NCI-H2227 treated with DMSO at 0.1 percent for 48 hours (cell line): ENCODE measurements at places on chromosomes 1 and 21.

DNA sequence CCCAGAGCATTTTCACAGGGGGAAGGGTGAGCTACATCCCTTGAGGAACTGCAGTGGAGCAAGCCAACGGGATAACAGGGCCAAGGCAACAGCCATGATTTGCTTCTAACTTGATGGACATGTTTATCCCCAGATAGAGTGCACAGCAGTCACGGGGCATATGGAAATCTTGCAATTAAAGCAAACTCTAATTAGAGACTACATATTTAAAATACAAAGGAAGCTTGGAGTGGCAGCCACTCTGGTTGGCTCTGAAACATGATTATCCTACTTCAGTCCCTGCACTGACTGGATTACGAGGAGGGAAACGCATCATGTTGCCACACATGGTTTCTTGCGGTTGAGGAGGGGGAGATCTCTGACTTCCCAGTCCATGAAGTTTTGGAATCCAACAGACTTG lies 60.8 kb downstream of the BEND5 start:
- DNase-seq: no peak

GRCh38 chr1:76511558-76512179 lies 355.6 kb upstream of the ST6GALNAC5 start:
- peak; percentile 91 for DNase-seq

DNA sequence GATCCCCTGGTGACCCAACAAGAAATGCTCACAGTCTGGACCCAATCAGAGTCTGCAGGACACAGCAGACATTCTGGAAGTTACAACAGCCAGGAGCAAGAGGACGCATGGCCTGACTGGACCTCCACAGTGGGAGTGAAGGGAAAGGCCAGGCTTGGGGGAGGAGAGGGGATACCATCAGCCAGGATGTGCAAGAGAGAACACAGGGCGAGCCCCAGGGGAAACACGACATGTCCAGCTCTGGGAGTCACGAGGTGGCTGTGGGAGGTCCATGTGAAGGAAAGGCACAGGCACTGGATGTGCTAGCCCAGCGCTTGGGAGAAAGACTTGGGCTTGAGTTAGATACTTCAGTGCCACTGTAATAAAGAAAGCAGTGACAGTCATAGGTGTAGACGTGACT lies 87.3 kb downstream of the HSF2BP start:
- DNase-seq: no peak

- no peak for DNase-seq
Observed at GRCh38 chr1:154474802-154475201, 27.2 kb upstream of the TDRD10 start.

GRCh38 chr1:36269408-36269838 lies 36.7 kb upstream of the SH3D21 start:
- no peak for DNase-seq

- no peak for DNase-seq
Observed at GRCh38 chr1:153723687-153724086, 4.2 kb upstream of the INTS3 start.

DNA sequence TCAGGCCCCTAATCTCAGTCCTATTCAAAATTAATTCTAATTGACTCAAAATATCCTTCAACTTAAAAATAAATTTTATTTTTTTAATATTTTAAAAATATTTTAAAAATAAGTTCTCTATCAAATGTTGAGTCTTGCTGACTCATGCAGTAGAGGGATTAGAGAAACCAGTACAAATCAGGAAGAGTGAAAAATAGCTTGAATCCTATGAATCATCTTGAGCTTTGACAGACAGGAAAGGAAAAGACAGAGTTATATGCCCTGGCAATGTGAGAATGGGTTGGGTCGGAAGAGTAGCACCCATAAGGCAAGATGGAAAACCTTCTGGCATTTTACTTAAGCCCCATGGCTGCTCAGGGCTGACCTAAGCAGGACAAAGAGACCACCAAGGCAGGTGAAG lies 346.6 kb upstream of the RUNX1 start:
- no peak for DNase-seq

DNA sequence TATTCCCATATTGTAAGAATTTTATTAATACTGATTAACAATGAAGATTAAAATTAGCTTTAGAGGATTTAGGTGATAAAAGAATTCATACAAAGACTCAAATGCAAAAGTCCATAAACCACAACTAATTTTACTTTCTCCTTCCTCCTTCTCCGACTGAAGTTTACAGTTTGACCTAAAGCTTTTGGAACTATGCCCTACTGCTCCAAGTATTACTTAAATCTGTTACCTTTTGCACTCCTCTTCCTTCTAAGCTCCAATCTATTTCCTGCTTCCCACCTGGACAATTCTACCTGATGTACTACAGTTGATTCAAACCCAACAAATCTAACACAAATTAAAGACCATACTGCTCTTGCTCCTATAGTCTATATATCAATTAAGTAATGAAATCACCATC lies 36.3 kb downstream of the ANKRD13C start:
- DNase-seq: no peak

GRCh38 chr1:165303386-165303785 lies 53.1 kb downstream of the LMX1A start:
- no peak for DNase-seq

DNA sequence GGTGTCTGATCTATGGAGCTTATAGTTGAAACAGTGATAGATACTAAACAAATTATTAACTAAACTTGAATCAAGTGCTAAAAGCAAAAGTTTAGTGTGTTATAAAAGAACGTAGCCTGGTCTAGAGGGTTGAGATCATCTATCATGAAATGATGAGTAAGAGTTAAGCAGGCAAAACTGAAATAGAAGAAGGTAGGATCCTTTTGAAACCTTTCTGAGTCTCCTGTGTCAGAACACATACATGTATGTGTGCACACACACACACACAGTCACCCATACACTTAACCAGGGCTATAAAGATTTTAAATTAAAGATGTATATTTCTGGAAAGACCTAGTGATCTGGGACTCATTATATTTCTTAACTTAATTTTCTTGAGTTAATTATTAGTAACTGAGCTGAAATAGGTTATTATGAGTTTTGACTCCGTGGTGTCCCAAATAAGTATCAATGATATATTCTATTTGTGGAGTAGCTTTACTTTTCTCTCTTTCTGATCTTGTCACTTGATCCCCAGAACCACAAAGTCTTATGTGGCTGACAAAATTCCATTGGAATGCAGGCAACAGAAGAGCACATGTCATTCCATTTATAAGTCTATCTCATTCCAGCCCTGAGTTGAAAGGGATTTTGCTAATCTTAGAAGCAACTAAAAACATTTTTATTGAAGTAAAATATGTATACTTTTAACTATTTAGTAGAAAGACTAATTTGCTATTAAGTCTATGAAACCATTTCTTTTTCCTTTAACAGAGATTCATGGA lies 70.7 kb downstream of the PRRX1 start:
- no peak for DNase-seq

GRCh38 chr1:175132436-175132835 lies 60.1 kb downstream of the KIAA0040 start:
- DNase-seq: no peak

DNA sequence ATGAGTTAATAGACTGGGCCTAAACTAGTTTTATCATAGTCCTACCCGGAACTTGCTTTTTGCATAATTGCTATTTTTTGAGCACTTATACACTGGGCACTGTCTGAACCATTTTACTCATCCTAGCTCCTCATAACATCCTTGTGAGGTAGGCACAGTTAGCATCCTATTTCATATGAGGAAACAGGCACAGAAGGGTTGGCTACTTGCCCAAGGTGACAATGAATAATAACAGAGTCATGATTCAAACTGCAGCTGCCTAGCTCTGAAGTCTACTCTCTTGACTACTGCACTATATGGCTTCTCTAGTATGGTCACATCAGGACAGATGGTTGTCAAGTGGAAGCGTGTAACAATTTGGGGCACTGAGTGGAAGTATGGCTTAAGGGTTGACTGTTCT lies 18.2 kb upstream of the RC3H1 start:
- peak; percentile 6 for DNase-seq

GRCh38 chr1:245953876-245954660 lies 553.0 kb downstream of the SMYD3 start:
- no peak for DNase-seq

DNA sequence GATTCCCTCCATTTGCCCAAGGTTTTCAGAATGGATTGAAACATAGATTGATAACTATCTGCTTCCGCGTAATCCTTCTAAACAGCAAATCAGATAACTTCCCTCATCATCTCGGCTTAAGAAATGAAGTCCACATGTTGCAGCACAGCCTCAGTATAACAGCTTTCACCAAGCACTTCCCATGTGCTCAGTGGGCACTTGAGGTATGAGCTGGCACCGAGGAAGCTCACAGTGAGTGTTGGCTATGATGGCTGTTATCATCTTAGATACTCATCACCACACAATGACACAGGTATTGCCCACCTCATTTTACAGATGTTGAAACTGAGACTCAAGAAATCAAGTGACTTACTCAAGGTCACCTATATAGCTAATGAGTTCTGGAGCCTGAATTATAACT lies 43.2 kb downstream of the RCSD1 start:
- DNase-seq: no peak
